ENCODE measurements at places on chromosomes 6 and 20. TPM values are rescaled to one million over a fixed set of nuclear protein-coding genes. Genes with fewer than 3 reads are reported as not detected.

Gene OOEP
- total RNA-seq: 0.36 TPM

Gene LTB
- 1.1 TPM for total RNA-seq

GRCh38 chr6:24205020-24205492 lies 79.0 kb downstream of the NRSN1 start:
- ATAC-seq: no peak

DNA sequence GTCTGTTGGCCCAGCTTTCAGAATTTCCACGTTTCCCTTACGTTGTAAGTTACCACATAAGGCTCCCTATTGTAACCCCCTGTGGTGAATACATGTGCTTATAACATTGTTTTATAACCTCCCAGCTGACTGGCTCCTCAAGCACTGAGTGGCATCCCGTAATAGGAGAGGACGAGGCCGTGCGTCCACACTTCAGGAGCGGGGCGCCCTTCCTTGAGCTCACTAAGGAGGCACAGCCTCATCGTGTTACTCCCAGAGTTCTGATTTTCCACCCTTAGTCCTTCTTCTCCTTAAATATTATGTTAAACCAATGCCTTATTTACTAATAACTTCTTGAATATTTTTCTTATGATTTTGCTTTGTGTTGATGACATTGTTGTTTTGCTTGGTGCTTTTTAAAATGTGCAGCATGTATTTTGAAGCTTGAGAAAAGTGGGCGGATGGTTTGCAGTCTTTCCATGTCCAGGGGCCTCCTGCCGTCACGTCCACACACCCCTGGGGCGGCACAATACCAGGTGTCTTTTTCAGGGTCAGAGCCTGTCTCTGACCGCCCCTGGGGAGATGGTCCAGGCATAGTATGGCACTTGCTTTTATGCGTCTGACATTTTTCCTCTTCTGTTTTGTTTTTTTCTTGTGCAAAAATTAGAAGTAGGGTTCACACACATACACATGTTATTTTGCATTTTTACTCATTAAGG lies 181.8 kb downstream of the DLL1 start:
- no peak for ATAC-seq

DNA sequence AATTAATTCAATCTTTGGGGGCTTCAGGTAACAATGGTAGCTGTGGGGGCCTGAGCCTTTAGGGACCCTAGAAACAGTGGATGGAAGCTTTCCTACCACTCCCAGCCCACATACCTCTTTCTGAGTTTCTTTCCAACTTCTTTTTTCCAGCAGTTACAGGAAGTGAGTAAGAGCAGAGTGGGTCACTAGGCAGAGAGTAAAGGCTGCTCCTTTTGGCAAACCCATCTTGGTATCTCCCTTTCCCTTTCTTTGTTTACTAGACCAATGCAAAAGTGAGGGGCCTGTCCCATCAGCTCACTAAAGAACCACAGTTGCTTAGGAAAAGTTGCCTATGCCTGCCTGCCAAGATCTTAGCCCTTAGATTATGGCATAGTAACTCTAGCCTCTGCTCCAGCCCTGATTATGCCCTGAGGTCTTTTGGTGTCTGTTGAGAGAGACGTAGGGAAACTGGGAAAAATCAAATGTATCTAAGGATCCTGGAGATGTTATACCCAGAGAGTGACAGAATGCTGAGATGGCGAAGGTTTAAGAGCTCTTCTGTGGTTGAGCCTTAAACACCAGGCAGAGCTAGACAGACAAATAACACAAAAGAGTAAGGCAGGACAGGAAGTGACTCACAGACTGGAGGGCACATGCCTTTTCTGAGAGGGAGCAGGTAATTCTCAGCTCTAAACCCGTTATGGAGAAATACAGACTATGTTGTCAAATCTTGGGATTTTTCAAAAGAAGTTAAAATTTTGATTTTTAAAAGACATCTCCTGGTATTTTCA lies 31.3 kb downstream of the TRMT6 start:
- peak; percentile 90 for ATAC-seq

GRCh38 chr6:36725581-36725980 lies 28.0 kb downstream of the RAB44 start:
- no peak for ATAC-seq

- peak; percentile 21 for ATAC-seq
Measured at GRCh38 chr20:45950330-45950646, 15.8 kb downstream of the PCIF1 start.

DNA sequence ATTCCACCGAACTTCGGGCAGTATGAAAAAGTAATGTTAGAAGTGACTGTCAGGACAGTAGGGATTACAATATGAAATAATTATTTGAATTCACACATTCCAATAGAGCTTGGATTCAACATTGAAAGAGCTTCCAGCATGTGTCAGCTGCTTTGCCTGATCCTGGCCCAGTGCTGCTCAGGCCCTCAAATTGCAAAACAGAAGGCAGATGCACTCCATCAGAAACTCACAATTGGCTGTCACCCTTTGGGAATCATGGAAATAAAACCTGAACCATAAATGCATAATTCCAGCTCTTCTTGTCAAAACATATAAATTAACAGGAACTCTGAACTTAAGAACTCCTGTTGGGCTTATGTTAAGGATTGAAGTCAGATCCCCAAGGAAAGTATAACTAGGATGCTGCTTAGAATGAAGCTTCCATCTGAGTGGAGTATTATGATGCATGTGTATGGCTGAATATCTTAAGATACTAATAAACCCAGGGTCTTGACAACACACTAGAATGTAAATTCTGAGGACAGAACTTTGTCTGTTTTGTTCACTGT lies 1.8 kb upstream of the NDUFAF4 start:
- no peak for ATAC-seq

GRCh38 chr20:36848078-36848660 lies 27.8 kb upstream of the TLDC2 start:
- ATAC-seq: no peak

DNA sequence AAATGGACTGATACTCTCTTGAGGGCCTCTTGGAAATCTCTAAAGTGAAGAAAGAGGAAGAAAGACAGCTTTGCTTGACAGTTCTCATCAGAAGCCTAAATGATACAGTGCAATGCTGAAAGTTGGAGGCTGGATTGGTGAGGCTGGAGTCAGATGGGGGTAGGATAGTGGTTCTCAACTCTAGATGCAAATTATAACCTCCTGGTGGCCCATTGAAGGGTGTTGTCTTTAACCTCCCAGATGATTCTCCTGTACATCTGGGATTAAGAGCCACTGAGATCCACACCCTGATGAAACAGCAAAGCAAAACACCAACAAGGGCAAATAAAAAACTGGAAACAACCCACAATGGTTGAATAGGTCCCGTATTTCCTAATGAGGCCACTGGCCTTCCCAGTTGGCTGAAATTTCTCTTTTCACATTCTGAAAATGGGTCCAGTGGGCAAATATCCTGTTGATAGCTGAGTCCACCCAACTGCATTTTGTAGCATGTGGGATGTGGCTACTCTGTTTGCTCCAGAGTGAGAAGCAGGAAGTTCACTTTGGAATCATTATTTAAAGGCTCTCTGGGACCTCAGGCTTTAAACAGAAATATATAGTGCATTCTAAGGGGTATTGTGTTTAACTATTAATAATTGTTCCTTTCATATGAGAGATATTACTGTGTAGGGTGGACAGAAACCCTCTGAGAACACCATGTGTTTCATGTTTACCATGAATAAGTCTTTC lies 208.1 kb downstream of the SOX4 start:
- no peak for ATAC-seq

DNA sequence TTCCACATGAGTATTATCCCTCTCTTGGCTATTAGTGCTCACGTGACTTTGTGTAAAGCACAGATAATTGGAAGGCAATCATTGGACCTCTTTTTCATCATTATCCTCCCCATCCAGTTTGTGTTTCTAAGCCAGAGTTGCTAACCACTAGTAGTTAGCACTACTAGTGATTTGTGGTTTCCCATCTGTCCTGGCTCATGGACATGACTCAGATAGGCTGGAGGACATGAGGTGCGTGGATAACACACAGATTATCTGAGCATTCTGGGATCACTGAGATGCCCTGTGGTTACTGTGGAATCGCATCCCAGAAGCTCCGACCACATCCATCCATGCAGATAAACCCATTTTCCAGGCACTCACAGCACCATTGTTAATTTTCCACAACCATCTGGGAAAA lies 123.8 kb upstream of the NAA20 start:
- ATAC-seq: no peak

- no peak for ATAC-seq
Measured at GRCh38 chr6:113671421-113671820, 185.7 kb upstream of the MARCKS start.

All from esophagus mucosa (tissue), 1 donor.